ENCODE measurements at places on chromosomes 16 and 17. TPM values are rescaled to one million over a fixed set of nuclear protein-coding genes. Genes with fewer than 3 reads are reported as not detected.

The DHRS7C gene
- not detected for total RNA-seq

The NLRC5 gene
- 8.8 TPM for total RNA-seq

The CLDN9 gene
- 1.6 TPM for total RNA-seq

The CDH1 gene
- 65.8 TPM for total RNA-seq

The AANAT gene
- total RNA-seq: not detected

The CDK3 gene
- total RNA-seq: 11.9 TPM

The CACNG3 gene
- not detected for total RNA-seq

The MYH1 gene
- total RNA-seq: not detected

The TMEM132E gene
- total RNA-seq: not detected

The GLP2R gene
- total RNA-seq: 0.08 TPM

The KRT20 gene
- total RNA-seq: 0.13 TPM

The CDK5RAP3 gene
- 193 TPM for total RNA-seq

The HAPSTR1 gene
- total RNA-seq: 49.9 TPM

The HCRT gene
- not detected for total RNA-seq

The GGT6 gene
- total RNA-seq: not detected

The P2RX5 gene
- total RNA-seq: 14.9 TPM

The KRTAP1-5 gene
- not detected for total RNA-seq

The PABPN1L gene
- total RNA-seq: not detected

The EVPLL gene
- total RNA-seq: not detected

The CHTF8 gene
- 116 TPM for total RNA-seq

The KRT32 gene
- 0.72 TPM for total RNA-seq

The ZNF747 gene
- 10.9 TPM for total RNA-seq

The BCO1 gene
- not detected for total RNA-seq

The ACSM3 gene
- 0.44 TPM for total RNA-seq

The MYH8 gene
- total RNA-seq: not detected

The KRT31 gene
- not detected for total RNA-seq

The TEKT3 gene
- not detected for total RNA-seq

The GNGT2 gene
- not detected for total RNA-seq

The C16orf54 gene
- 0.18 TPM for total RNA-seq

The TBC1D28 gene
- not detected for total RNA-seq

The EVI2B gene
- total RNA-seq: 0.08 TPM

Data from Panc1 (cell line).